Ascending aorta (tissue), 2 donors: ENCODE measurements at places on chromosomes 1 and 21. TPM values are rescaled to one million over a fixed set of nuclear protein-coding genes. Genes with fewer than 3 reads are reported as not detected.

GRCh38 chr1:17027900-17028299 lies 16.2 kb upstream of the ATP13A2 start:
- H3K4me3 ChIP-seq = no peak overlapping the region
- H3K27me3 ChIP-seq = no peaks in the 10 kb centered on the region
- H3K4me1 ChIP-seq = no peaks in the 10 kb centered on the region
- DNase-seq = no peak

DNA sequence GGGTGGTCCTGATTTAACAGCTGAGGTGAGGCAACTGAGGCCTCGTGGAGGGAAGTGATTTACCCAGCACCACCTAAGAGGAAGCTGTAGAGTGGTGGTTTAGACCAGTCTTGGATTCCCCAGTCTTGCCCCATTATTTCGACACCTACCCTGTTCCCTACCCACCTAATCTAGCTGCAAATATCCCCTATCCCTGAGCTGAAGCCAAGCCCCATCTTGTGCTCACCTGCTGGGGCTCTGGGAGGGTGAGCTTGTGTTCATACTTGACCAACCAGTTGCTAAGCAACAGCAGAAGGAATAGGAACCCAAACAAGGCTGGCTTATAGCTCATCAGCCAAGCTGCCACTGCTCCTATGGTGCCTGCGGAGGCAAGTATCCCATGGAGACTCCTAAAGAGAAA lies 2.0 kb downstream of the TEX46 start:
- H3K4me3 ChIP-seq = no peak overlapping the region
- no peak for DNase-seq
- no peaks in the 10 kb centered on the region for H3K4me1 ChIP-seq
- H3K36me3 ChIP-seq = no peaks in the 10 kb centered on the region
- H3K27me3 ChIP-seq = no peaks in the 10 kb centered on the region
- H3K27ac ChIP-seq = no peak overlapping the region

DNA sequence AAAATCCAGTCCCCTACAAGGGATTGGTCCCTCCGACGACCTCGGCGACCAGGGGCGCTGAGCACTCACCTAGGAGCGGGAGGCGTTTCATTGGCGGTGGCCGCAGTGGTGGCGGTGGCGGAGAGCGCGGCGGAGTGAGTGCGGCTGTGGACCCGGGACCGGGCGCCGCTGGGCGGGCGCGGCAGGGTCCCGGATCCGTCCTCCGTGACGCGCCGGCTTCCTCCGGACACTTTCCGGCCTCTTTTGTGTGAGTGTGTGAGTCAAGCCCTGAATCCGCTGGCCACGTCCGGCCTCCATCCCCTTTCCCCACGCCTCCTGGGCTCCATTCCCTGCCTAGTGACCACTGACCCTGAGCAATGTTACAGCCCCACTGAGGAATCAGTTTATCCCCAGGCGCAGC lies at the start of gene ADGRL4:
ADGRL4 (minus strand) TSS at position 167 of the 400 bp plus-strand sequence; CDS start at position 91, 76 bp downstream.
- DNase-seq = no peak
- no peaks in the 10 kb centered on the region for H3K27me3 ChIP-seq
- H3K4me1 ChIP-seq = no peaks in the 10 kb centered on the region
- no peaks in the 10 kb centered on the region for H3K36me3 ChIP-seq
- no peak within 1 kb of the TSS for H3K4me3 ChIP-seq
- peak within 1 kb of the TSS; percentile 8 for H3K27ac ChIP-seq

GRCh38 chr1:200128944-200129879 lies 101.7 kb downstream of the NR5A2 start:
- no peaks in the 10 kb centered on the region for H3K4me1 ChIP-seq
- H3K27ac ChIP-seq = no peak overlapping the region
- no peaks in the 10 kb centered on the region for H3K27me3 ChIP-seq

DNA sequence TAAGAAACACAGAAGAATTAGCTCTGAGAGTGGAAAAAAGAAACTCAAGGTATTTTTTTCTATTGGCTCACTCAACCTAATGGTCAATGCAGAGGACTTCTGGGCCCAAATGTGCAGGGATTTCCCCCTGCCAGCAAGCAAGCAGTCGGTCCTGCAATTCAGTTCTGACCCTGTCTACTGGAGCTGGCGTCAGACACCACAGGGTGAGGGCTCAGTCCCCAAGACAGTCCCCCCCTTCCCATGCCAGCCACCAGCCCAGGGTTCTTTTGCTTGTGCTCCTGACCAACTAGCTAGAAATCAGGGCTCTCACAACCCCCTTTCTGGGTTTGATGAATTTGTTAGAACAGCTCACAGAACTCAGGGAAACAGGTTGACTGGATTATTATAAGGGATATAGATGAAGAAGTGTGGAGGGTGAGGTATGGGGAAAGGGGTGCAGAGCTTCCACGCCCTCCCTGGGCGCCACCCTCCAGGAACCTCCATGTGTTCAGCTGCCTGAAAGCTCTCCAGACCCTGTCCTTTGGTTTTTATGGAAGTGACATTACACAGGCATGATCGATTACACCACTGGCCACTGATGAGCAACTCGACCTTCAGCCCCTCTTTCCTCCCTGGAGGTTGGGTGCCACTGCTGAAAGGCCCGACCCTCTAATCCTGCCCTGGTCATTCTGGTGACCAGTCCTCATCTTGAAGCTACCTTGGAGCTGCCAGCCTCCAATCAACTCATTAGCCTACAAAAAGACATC lies 22.5 kb upstream of the PWP2 start:
- peak; percentile 35 for DNase-seq
- no peak overlapping the region for H3K4me3 ChIP-seq
- no peaks in the 10 kb centered on the region for H3K4me1 ChIP-seq
- peaks cover 85% of the 10 kb centered on the region for H3K36me3 ChIP-seq
- no peaks in the 10 kb centered on the region for H3K27me3 ChIP-seq

DNA sequence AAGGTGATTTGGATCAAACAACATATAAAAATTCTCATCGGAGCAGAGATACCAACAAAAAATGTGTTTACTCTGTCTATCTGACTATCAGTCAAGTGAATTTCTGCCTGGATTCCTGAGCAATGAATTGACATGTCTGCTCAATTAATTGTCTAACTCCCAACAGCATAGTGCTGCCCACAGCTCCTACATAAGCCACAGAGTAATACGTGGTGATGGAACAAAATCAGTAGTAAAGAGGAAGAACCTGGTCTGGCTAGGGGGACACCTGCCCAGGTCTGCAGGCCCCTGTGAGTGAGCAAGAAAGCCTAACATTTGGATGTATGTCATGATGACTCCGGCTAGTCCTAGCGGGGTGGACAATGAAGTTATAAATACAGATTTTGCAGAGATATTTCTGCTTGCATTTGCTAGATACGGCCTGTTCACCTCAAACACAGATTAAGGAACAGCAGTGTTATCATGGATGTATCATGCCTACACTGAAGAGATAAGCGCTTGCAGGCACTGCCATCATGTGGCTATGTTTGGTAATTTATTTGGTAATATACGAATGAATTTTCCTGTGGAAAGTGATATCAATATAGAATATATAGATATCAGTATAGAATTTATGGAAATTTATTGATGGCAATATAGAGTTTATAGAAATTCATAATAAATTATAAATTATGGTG lies 69.6 kb upstream of the LRRC8B start:
- H3K4me1 ChIP-seq = no peaks in the 10 kb centered on the region
- no peak overlapping the region for H3K27ac ChIP-seq
- H3K36me3 ChIP-seq = no peaks in the 10 kb centered on the region
- H3K27me3 ChIP-seq = no peaks in the 10 kb centered on the region

DNA sequence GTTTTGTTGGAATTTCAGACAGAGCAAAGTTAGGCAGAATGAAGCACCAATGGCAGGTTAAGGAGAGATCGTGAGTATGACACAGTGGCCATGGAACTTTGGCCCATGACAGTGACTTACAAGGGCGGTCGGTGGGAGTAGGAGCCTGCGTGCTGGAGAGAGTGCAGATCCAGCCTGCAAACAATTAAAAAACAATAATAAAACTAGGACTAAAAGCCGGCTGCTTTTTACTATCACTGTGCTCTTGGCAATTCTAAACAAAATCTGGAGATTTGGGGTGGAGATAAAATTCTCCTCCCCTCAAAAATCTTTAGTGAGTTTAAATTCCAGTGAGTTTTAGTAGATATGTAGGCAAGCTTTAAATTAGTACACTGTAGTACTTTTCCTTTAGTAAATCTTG lies 96.9 kb downstream of the DHRS3 start:
- no peaks in the 10 kb centered on the region for H3K27me3 ChIP-seq
- no peaks in the 10 kb centered on the region for H3K36me3 ChIP-seq
- H3K4me3 ChIP-seq = no peak overlapping the region
- H3K4me1 ChIP-seq = peaks cover 5% of the 10 kb centered on the region
- DNase-seq = no peak

GRCh38 chr1:9651565-9652378 lies at the start of gene PIK3CD:
Gene PIK3CD (plus strand): TSS chr1:9651731. CDS start chr1:9710456, 58,725 bp downstream.
- H3K4me1 ChIP-seq = peaks cover 12% of the 10 kb centered on the region
- H3K4me3 ChIP-seq = peak within 1 kb of the TSS; percentile 52
- H3K36me3 ChIP-seq = no peaks in the 10 kb centered on the region
- no peak for DNase-seq
- peak within 1 kb of the TSS; percentile 26 for H3K27ac ChIP-seq

DNA sequence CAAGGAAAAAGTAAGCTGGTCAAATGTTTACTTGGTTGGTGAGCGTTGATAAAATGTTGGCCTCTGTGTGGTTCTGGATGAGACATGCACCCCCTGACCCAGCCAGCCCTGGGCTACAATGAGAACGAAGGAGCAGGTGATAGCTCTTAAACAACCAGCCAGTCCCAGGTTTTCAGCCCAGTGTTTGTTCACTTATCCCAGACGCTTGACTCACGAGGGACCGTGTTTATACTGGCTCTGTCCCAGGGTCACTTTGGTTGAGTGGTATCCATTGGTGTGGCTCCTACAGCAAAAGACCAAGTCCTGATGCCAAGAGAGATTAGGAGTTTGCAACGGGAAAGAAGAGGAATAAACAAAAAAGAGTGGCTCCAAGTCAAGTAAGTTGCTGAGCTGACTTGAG lies 86.9 kb downstream of the KCNJ15 start:
- DNase-seq = peak; percentile 86
- H3K36me3 ChIP-seq = no peaks in the 10 kb centered on the region
- H3K4me3 ChIP-seq = no peak overlapping the region
- H3K4me1 ChIP-seq = peaks cover 11% of the 10 kb centered on the region
- no peaks in the 10 kb centered on the region for H3K27me3 ChIP-seq
- peak overlapping the region; percentile 85 for H3K27ac ChIP-seq

GRCh38 chr1:153087652-153088051 lies 6.7 kb downstream of the SPRR2E start:
- no peaks in the 10 kb centered on the region for H3K4me1 ChIP-seq
- H3K36me3 ChIP-seq = no peaks in the 10 kb centered on the region
- no peak overlapping the region for H3K27ac ChIP-seq
- H3K27me3 ChIP-seq = no peaks in the 10 kb centered on the region
- no peak for DNase-seq

- no peak overlapping the region for H3K27ac ChIP-seq
- no peak overlapping the region for H3K4me3 ChIP-seq
- DNase-seq = no peak
- no peaks in the 10 kb centered on the region for H3K27me3 ChIP-seq
- H3K4me1 ChIP-seq = peaks cover 5% of the 10 kb centered on the region
Observed at GRCh38 chr1:213122514-213122929, 71.5 kb downstream of the RPS6KC1 start.

DNA sequence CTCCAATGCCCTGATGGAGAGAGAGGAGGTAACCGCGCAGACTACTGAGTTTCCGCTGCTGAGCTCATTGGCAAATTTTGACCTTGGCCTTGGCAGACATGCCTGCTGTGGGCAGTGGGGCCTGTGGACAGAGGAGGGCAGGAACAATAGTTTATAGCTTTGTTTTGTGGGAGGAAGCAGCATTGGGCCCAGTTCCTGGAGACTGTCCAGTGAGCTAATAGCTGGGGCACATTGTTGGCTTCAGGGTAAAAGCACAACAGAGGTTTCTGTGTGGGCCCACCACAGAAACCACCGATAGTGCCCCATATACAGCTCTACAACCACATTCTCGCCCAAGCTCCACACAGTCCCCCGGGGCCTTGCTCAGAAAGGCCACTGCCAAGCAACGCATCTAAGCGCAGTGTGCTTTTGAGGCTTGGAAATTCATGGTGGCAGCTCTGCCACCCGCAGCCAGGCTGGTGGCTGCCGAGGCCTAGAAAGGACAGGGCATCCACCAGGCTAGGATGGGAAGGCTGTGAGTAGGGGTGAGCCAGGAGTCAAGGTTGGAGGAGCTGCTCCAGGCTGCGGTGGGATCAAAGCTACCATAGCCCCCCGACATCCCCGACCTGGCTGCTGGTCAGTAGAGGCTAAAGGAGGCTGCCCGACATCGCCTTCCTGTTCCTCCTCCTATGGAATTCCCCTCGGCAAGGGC lies 43.2 kb downstream of the NEK2 start:
- H3K27ac ChIP-seq = peak overlapping the region; percentile 57
- H3K27me3 ChIP-seq = no peaks in the 10 kb centered on the region
- peaks cover 11% of the 10 kb centered on the region for H3K4me1 ChIP-seq
- no peak for DNase-seq
- H3K36me3 ChIP-seq = no peaks in the 10 kb centered on the region

- peak; percentile 77 for DNase-seq
- no peaks in the 10 kb centered on the region for H3K27me3 ChIP-seq
- peak overlapping the region; percentile 42 for H3K27ac ChIP-seq
- peaks cover 23% of the 10 kb centered on the region for H3K4me1 ChIP-seq
- H3K36me3 ChIP-seq = no peaks in the 10 kb centered on the region
- H3K4me3 ChIP-seq = no peak overlapping the region
Observed at GRCh38 chr1:35319988-35320713, 51.6 kb downstream of the ZMYM4 start.

The LIN28A gene
- not detected for total RNA-seq

The SH3D21 gene
- total RNA-seq = 1.3 TPM

The GPR3 gene
- total RNA-seq = 2.0 TPM

The DEPDC1 gene
- total RNA-seq = not detected

The ADAMTS5 gene
- 27.5 TPM for total RNA-seq

The RASAL2 gene
- 57.5 TPM for total RNA-seq

The ENTREP3 gene
- total RNA-seq = 34.5 TPM
